ENCODE measurements at places on chromosomes 6 and 20.
A peak's percentile ranks its signal among the peaks of the same experiment; 100 is the strongest.

- peak; percentile 5 for DNase-seq
These were observed 94.2 kb upstream of the TAB2 start for GRCh38 chr6:149223120-149223903.

- no peak for DNase-seq
These were observed 144.4 kb downstream of the ADGRG6 start for GRCh38 chr6:142446168-142446567.

- DNase-seq, result no peak
These were observed 1.7 kb upstream of the AIG1 start for GRCh38 chr6:143058987-143059386.

GRCh38 chr6:33590531-33591198 lies 10.6 kb upstream of the BAK1 start:
- no peak for DNase-seq

DNA sequence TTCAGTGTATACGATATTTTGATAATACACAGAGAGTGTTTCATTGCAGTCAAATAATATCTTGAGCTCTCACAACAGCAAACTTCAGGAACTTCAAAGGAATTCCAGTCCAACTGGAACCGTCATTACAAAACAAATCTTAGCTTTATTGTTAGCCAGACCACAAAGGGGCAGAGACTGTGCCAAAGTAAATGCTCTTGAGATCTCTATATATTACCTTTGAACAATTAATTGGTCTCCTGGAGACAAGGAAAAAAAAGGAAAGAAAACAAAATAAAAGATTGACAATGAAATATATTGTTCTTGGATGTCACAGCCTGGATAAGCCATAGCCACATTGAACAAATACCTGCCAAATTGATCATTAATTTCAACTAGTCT lies 70.0 kb downstream of the FOXC1 start:
- no peak for DNase-seq

DNA sequence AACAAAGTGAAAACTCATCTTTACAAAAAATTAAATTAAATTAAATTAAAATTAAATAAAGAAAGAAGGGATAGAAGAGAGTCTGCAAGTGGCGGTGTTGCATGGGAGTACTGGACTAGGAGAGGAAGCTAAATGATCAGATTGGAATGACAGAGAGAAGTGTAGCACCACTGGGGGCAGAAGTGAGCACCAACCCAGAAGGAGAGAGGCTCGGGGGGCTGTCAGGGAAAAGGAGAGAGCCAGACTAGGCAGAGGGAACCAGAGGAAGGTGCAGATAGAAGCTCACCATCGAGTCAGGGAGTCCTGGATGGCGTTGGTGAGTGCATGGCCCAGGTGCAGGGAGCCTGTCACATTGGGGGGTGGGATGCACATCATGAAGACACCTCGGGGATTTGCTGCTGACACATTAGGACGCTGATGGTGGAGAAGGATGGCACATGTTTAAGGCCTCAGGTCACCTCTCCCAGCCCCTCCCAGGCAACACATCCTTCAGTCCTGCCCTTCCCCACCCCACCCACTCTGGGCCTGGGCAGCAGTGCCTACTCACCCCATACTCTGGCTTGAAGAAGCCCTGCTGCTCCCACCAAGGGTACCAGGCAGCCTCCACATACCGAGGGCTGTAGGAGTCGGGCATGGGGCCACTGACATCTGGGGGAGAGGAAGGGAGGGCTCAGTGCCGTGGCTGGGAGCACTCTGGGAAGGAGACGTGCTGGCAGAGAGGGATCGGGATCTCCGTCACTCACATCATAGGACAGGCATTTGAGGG lies 4.0 kb downstream of the VARS1 start:
- DNase-seq, result peak; percentile 66

DNA sequence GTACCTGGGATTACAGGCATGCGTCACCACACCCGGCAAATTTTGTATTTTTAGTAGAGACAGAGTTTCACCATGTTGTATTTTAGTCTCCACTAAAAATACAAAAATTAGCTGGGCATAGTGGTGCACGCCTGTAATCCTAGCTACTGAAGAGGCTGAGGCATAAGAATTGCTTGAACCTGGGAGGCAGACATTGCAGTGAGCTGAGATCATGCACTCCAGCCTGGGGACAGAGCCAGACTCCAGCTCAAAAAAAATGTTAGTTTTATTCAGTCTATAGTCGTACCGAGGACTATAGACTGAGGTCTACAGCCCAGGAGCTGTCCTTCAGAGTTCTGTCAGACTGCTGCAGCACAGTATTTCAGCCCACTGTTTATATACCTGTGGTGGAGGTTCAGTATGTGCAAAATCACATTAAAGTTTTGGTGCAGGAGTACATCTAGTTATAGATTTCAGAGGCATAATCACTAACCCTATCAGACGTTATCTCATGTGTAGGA lies 3.6 kb upstream of the CASP8AP2 start:
- DNase-seq, result peak; percentile 77

DNA sequence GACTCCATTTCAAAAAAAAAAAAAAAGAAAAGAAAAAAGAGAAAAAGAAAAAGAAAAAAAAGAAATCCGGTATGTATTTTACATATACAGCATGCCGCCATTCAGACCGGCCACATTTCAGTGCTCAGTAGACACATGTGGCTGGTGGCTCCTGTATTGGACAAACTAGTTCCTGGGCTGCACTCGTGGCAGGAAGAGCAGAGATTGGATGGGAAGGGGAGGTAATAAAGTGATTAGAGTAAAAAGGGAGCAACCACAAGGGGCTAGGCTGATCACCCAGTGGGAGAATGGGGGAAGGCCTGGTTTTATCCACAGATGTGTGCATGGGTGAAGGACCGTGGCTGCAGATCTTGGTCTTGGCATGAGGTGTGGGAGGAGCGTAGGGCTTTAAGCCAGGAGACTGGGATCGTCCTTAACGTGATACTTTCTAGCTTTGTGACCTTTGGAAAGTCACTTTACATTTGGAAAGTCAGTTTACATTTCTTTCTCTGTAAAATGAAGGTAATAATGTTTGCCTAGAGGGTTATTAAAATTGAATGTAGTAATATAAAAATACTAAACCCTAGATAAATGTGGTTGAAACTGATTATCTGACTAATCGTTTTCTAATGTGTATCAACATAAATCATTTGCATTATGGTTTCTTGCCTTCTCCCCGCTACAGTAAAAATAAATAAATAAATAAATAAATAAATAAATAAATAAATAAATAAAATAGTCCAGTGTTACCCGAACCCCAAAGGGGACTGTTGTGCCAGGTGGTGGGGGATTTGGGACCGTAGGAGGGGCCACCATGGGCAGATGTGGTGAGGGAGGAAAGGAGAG lies 869 bp upstream of the TRIM15 start:
- no peak for DNase-seq

GRCh38 chr6:82251942-82252341 lies 4.4 kb upstream of the IBTK start:
- peak; percentile 73 for DNase-seq

DNA sequence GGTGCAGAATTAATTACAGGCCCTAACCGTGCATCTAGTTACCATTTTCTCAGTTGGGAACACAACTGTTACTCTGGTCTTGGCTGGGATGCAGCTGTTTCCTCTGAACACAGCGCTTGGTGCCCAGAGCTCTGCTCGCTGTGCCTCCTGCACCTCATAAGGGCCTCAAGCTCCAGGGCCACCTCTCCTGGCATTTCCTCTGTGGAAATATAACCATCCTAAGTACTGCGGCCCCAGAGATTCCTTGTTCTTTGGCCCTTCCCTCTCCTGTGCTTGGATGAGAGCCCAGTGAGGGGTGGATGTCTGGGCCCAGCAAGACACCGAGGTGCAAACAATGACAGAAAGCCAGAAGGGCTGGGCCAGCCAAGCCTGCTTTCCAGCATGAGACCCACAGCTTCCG lies 169.9 kb upstream of the CST7 start:
- DNase-seq, result no peak
